ENCODE measurements at places on chromosomes 11 and 22.
A peak's percentile ranks its signal among the peaks of the same experiment; 100 is the strongest.

DNA sequence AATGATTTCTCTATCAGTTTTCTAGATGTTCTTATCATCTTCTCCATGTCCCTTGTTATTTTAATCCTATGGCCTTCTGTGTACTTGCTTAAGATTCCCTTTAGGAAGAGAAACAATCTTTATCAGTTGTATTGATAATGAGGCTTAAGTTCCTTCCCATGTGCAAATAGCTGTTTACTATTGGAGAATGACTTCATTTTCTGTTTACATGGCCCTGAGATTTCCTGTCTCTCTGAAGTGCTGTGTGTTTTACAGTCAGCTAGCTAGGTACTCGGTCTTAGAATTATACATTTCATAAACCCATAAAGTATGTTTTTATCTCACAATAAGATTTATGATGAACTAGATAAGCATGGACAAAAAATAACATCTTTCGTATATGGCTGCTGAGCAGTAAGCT, 67.5 kb upstream of the CCDC179 start:
- no peak for DNase-seq

DNA sequence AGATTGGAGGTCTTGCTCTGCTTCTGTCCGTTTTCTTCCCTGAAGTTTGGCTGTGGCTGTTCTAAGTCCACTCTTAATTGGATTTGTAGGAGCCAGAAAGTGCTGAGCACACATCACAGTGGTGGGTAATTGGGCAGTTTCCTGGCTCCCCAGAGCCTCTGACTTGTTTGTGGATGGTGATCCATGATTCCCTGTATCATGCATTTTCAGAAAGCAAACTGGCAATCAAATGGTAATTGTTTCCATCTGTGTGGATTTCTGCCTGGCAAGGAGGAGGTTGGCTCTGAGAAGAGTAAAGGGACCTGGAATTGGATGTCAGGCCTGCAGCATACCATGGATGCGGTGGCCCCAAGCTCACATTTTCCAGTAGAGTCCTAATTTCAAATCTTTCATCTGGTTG, 49.5 kb downstream of the PPFIBP2 start:
- no peak for DNase-seq

- DNase-seq: no peak
Measured at GRCh38 chr11:10351435-10351764, 46.5 kb downstream of the ADM start.

- peak; percentile 72 for DNase-seq
Measured at GRCh38 chr11:73177778-73178539, 35.8 kb upstream of the FCHSD2 start.

DNA sequence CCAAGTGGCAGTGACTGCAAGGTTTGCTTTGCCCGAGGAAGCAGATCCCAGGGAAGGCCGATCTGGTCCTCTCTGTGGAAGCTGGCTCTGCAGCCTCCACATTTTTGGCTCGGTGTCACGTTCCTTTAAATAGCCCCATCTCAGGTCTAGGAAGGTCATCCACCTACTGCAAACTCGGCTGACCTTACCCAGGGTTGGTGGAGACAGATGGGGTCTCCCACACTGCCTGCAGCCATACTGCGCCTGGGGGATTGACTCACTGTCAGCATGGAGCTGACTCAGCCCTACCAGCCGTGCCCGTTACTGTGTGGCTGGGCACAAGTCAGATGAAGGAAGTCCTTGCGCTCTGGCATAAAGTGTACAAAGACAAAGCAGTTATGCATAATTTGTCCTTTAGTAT, 16.9 kb downstream of the CDPF1 start:
- DNase-seq: no peak

DNA sequence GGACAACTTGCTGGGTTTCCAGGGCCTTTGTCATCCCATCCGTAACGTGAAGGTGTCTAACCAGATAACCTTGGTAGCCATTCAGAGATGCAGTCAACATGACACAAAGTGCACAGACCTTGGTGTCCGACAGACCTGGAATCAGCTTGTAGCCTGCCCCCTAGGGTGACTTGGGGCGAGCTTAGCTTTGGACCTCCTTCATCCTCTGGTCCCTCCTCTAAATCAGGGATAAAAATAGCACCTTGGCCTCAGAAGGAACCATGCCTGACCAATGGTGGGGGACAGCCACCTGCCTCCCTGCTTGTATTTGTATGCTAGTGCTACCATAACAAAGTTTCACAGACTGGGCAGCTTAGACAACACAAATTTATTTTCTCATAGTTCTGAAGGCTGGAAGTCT, 3.7 kb downstream of the SNRPD3 start:
- DNase-seq: no peak

DNA sequence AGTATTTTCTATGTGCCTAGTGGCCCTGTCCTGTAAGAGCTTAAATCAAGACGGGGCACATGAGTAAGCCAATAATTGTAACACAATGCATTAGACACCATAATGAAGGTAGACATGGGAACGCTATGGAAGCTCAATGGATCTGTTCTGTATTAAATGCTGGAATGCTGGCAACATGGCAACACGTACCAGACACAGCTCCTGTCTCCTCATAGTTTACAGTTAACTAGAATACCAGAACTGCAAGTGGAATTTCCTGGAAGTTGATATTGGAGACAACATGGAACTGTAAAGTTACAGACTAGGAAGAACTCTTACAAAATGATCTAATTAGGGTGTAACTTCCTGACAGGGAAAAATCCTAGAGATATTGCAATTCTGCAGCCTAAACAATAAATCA, 12.4 kb downstream of the P4HA3 start:
- no peak for DNase-seq

- no peak for DNase-seq
Measured at GRCh38 chr11:107252429-107253161, 205.0 kb downstream of the CWF19L2 start.

GRCh38 chr11:118240999-118241763, 11.0 kb downstream of the MPZL3 start:
- DNase-seq: peak; percentile 92

DNA sequence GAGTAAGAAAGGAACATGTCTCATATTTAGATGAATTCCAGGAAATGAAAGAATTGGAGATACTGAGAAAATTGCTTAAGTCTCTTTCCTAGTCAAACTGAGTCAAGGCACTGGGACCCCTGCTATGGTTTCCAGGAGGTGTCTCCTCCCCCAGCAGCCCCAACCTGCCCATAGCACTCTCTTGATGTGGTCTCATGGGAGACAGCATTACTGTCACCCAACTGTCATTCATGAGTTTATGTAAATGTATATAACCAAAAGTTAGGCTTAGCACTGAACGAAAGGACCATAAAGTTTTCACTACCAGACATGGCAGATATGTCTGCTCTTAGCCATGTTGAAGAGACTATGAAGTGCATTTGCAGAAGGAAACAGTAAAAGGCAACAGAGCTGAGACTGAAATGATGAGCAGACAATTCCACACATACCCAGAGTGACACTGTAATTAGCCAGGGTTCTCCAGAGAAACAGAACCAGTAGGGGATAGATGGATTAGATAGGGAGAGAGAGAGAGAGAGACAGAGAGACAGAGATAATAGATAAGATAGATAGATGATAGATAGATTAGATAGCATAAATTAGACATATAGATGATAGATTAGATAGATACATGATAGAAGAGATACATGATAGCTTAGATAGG, 328.1 kb downstream of the BRD1 start:
- DNase-seq: no peak

- no peak for DNase-seq
Measured at GRCh38 chr11:69669486-69669885, 5.7 kb downstream of the LTO1 start.

DNA sequence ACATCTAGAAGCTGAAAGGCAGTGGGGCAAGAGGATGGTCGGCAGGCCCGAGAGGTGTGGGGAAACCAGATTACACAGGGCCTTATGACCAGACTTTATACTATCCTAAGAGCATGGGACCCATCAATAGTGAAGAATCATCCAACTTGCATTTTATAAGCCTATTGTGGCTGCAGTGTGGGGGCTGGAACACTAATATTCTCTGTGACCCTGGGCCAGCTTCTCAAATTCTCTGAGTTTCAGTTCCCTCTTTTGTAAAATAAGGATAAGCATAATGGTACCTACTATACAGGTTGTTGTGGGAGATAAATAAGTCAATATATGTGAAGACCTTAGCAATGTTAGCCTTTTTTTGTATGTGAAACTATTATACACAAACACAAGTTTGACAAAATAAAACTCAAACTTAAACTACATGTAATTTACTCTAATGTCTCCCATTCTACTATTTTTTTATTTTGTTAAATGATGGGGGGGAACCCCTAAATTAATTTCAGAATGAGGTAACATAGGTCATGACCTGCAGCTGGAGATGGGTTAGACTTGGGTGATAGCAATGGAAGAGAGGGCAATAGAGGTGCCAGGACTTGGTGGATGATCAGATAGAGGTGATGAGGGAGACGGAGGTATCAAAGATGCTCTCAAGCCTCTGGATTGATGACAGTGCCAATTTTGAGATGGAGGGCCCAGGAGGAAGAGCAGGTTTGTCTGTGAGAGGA, 30.1 kb downstream of the SMCO4 start:
- no peak for DNase-seq

GRCh38 chr11:46259971-46260560, 17.4 kb upstream of the CREB3L1 start:
- DNase-seq: peak; percentile 51

DNA sequence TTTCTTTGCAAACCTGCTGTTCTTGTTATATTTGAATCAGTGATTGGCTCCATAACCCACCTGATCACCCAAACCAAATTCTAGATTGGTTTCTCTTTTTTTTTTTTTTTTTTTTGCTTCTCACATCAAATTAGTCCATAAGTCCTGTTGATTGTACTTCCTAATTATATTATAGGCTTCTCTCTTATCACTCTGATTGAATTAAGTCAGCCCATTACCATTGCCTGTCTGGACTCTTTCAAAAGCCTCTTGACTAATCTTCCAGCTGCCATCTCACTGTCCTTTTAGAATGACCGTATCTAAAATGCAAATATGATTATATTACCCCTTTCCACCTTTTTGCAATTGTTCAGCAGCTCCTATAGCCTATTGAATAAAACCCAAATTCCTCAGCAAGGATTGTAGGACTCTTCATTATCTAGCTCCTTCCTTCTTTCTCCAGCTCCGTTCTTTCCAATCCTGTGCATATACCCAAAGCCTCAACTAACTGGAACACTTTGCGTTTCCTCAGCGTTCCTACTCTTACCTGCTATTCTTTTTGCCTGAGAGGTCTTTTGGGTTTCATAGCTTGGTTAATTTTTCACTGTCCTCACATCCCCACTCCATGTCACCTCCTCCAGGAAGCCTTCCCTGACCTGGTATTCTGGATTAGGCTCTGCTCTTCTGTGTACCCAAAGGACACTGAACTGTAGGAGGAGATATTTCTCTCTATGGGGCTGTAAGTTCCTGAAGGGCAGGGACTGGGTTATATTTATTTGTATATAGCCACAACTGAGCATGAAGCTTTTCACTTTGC, 423.3 kb downstream of the TMEM135 start:
- no peak for DNase-seq

DNA sequence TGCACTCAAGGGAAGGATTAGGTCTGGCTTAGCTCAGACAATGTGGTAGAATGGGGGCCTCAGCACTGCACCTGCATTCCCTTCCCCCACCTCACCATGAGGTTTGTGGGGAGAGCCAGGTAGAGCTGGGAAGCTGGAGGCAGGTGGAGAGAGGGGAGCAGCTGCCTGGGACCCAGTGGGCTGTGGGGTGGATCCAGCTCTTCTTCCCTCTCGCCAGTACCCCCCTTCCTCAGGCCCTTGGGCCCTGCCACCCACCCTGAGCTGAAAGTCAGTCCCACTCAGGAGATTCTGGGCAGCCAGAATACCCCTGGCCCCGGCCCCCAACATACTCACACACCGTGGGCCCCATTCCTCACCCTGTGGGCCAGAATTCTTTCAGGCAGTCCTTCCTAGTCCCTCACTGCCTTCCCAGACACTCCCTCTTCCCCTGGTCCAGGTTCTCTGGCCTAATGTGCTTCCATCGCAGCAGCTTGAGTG, 3.1 kb upstream of the POLD4 start:
- DNase-seq: no peak

DNA sequence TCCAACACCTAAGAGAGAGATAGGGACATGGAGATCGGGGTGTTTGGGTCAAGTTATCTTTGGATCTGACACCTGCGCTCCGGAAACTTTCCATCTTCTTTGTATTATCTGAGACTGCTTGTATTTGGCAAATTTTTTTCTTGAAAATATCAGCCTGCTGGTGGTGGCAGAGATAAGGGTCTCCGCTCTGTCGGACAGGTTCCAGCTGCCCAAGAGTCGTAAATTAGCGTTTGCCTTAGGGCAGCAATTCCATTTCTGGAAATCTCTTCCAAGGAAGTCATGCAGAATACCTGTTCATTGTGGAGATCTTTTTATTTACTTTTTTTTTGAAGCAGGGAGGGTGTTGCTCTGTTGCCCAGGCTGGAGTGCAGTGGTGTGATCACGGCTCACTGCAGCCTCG, 19.5 kb upstream of the CSNK1E start:
- no peak for DNase-seq

DNA sequence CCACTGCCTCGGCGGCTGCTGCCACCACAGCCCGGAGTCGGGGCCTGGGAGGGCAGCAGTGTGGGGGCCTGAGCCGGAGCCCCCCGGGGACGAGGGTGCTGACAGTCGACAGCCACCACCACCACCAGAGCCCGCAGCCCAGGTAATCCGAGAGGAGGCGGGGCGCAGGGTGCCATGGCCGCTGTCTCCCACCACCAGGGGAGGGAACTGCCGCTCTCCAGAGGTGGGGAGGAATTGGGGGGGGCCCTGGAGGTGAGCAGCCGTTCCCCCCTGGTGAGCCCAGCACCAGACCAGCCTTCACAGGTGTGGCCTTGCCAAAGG, 12.6 kb downstream of the TRIOBP start:
- DNase-seq: no peak

DNA sequence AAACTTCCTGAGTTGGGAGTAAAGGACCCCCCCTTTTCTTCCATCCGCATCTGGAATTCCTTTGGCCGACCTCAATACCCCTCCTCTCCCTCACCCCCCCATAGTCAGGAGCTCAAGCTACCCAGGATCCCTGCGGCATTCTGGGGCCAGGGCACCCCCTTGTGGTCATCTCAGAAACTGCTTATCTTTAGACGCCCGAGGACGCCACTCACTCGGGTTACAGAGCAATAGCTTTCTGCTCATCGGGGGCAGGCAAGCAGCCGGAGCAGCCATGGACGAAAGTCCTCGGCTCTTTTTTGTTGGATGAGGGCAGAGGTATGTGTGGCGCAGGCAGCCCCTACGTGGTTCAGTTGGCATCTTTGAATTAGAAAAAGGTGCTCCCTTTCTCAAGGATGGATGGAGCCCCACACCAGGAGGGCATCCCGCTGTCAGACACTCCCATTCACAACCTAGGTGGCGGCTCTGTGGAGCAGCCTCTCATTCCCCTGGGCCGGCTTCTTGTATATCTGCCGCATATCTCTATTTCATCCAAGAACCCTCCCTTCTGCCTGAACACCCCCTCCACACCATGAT, 2.3 kb downstream of the C1QTNF5 start:
- peak; percentile 63 for DNase-seq

DNA sequence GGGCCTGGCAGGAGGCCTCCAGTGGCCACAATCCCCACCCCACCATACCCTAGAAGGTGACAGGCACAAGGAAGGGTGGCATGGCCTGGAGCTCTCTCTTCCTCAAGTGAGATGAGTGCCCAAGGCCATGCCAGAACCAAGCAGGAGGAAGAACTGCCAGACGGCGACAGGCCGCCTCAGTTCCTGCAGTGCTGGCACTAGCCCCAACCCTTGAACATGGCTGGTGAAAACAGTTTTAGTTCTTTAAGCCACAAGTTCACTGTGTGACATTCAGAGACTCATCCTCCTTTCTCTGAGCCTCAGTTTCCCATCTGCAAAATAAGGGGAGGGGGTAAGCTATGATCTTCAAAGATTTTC, 9.8 kb downstream of the CHRDL2 start:
- no peak for DNase-seq

All from SW480 (cell line).